ENCODE measurements at places on chromosomes 5 and 9.

DNA sequence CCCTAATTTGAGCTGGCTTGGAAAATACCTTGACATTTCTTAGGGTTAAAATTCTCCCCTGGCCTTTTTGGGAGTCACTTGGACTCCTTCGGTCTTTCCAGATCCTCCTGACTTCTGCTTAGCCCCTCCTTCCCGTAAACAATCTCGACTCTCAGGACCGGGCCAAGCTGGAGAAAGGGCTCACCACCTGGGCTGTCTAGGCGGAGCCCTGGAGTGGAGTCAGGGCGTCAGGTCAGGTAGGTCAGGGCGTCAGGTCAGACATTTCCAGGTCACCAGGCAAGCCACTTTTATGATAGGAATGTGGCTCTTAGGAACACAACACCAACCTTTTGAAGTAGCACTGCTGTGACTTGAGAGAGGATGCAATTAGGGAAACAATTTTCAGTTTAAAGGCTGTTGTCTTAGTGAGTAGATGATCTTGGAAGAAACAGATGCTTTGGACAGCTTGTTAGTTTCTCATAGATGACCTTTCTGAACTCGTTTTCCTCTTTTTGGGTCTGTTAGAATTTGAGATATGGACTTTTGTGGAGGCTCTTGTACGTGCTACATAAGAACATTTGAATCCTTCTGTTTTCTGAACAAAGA, 12.8 kb downstream of the OSTF1 start:
- DNase-seq: no peak

GRCh38 chr5:131505237-131505908, 129.7 kb downstream of the RAPGEF6 start:
- no peak for DNase-seq

DNA sequence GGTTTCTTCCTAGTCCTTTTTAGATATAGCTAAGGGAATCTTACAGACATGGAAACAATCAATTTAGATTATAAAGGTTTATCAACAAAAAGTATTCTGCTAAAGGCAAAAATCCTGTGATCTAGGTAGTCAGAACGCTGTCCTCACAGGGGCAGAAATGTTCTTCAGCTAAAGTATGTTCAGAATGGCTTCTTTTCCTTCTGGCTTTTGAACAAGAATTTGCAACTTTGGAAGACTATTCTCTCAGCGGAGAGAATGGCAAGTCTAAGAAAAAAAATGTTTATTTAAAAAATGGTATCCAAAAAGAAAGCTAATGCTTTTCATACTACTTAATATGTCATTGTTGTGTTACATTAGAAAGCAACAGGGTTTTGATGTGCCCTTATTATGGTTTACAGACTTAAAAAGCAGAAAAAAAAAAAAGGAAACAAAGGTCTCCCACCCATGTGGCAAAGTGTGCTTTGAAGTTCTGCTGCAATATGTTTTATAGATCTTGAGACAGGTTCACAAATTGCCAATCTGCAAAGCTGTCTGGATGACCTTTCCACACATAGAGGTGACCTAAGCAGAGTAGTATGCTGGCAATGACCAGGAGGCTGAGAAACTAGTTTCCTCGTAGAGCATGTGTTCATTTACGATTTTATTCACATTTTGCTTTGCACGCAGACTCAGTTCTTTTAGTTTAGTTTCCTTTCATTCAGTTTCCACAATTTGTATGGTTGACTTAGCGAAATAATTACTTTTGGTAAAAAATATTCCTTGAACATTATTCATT, 45.1 kb upstream of the PJA2 start:
- no peak for DNase-seq

DNA sequence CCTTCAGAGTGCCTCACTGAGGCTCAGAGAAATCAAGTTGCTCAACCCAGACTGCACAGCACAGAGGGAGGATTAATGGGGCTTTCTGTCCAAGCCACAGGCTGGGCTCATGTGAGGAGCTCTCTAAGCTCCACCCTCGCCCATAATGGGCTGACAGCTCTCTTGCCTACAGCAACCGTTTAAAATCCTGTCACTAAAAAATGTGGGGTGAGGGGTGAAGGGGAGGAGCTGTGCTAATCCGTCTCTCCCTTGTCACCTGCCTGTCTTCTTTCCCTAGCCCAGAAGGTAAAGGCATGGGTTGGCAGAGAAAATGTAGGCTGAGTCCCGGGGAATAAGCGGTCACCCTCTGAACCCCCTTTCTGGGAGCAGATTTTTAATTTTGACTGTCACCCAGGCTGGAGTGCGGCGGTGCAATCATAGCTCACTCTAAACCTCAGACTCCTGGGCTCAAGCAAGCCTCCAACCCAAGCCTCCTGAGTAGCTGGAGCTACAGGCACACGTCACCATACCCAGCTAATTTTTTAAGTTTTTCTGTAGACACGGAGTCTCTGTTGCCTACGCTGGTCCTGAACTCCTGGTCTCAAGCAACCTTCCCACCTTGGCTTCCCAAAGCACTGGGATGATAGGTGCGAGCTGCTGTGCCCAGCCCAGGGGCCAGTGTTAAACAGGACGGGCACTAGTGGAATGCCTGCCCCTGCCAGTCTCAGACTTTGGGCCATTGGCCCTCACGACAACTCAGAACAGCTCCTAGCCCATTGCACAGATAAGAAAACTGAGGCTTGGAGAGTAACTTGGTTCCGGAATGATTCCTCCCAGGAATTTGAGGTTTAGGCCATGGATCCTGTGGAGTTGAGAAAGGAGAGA, 89.5 kb downstream of the LMX1B start:
- DNase-seq: no peak

GRCh38 chr9:78745331-78745730, 448.4 kb downstream of the PSAT1 start:
- no peak for DNase-seq

DNA sequence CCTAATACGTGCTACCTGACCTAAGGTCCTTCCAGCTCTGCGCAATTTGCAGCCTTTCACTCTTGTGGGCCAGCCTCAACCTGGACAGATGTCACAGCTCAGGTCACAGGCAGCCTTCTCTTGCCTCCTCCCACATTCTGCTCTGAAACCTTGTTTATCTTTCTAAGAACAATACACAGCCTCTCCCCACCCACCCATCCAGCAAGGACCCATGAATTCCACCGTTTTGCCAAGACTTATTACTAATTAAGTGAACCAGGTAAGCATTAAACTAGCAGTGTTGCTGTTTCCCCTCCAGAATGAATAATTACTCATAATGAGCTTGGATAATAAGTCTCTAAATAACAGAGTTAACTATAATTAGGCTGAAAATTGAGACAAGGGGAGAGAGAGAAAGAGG, 11.0 kb downstream of the FABP6 start:
- DNase-seq: no peak

- no peak for DNase-seq
These were observed 294.0 kb downstream of the YTHDC2 start for GRCh38 chr5:113807427-113807991.

DNA sequence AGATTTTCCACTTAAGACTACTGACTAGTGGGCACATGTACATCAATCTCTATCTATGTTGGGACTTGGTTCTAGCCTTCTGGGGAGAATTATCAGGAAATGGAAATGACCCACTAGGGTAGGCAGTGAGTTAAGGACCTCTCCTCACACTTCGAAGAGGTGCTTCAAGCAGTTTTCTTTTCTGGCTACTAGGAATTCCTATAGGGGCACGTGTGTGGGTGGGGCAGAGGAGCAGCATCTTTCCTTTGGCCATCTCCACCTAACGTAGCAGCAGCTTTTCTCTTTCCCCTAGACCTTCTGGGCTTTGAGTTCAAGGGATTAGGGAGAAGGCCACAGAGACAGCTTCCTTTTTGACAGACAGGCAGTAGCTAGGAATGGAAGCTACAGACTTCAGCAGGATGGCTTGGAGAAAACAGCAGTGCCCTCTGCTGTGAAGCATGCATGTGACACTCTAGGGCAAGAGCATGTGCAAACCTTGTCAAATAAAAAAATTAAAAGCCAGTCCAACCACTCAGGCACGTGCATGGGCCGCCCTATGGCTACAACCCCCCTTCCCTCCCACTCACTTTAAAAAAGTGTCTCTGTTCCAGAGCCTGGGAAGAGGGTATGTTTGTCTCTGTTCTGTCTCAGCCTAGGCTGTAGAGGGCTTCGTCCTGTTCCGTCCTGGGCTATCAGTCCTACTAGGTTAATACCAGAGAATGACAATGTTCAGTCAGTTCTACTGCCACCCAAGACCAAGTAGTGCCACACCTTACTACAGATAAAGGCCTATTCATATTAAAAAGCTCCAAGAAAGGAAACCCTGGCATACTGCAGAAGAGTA, 8.7 kb upstream of the GFRA3 start:
- peak; percentile 15 for DNase-seq

- DNase-seq: no peak
These were observed 200.4 kb downstream of the MAST4 start for GRCh38 chr5:66796305-66797292.

DNA sequence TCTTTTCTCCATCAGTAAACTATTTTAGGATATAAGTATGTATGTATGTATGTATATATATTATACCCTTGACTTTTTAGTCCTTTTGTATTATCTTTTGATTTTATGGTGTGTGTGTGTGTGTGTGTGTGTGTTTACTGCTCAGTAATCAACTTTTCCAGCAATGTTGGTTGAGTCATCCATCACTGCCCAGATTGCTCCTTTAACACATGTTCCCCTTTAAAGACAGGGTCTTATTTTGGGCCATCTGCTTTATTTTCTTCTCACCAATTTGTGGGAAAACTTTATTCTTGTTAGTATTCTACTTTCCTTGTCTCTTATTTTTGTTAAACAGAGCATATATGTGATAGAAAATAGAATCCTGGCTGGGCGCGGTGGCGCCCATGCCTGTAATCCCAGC, 28.1 kb downstream of the ANKRD33B start:
- no peak for DNase-seq

- no peak for DNase-seq
These were observed 295.9 kb downstream of the NFIB start for GRCh38 chr9:14018081-14018480.

DNA sequence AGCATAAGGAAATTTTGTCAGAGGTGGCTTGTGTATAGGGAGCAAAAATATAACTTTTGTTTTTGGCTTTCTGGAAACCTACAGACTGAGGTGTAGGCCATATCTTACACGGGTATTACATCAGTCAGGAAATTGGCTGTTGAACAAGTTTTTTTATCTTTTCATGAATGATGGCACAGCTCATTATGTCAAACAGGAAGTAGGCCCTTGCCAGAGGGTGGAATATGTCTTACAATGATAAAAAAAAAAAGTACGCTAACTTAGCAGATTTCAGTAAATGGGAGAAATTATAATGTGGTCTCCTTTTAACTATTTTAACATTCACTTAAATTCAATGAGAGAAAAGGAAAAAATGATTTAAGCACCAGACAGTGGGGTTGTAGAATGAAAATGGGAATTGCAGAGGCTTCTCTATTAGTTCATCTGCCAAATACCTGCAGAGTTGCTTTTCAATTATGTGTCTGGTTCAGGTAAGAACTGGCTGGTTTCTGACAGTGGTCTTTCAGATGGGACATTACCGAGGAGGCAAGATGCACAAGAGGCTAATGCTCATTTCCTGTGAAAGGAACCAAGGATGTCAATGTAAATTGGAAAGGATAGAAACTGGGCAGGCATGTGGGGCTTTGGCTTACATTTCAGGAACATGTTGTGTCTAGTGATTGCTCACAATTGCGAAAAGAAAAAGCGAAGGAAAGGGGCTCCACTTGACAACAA, 169.9 kb downstream of the NNT start:
- DNase-seq: no peak

DNA sequence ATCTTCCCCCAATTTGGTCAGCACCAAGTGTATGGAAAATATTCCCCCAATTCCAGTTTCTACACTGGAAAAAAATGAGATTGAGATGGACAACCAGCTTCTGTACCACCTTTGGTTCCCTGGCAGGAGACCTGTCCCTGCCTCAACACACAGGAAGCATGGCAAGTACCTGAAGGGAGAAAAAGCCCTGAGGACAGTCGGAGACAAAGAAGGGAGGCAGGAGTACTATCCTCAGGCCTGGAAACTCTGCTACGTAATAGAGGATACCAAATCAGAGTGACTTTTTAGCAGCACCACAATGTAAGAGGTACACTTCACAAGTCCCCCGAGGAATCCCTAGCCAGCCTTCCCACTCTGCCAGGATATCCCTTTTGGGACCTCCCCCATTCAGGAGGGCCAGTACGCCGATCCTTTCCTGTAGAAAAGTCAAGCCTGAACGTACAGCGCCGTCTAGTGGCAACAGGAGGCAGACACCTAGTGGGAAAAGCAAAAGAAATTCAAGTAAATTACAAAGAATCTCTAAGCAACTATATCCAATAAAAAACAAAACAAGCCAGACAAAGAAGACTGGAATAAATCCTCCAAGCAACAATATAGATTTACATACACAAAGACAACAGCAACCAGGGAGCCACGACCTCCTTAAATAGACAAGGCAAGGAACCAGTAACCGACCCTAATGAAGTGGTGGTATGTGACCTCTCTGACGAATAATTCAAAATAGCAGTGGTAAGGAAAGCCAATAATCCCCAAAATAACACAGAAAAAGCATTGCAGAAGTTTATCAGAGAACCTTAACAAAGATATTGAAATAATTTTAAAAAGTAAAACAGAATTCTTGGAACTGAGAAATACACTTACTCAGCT, 63.3 kb upstream of the SLCO6A1 start:
- DNase-seq: peak; percentile 36

GRCh38 chr9:5450359-5451091, at the start of gene CD274:
Gene CD274, plus strand, starts transcription at chr9:5450542. Its CDS starts 5,572 bp downstream, at chr9:5456114.
- DNase-seq: peak; percentile 83

DNA sequence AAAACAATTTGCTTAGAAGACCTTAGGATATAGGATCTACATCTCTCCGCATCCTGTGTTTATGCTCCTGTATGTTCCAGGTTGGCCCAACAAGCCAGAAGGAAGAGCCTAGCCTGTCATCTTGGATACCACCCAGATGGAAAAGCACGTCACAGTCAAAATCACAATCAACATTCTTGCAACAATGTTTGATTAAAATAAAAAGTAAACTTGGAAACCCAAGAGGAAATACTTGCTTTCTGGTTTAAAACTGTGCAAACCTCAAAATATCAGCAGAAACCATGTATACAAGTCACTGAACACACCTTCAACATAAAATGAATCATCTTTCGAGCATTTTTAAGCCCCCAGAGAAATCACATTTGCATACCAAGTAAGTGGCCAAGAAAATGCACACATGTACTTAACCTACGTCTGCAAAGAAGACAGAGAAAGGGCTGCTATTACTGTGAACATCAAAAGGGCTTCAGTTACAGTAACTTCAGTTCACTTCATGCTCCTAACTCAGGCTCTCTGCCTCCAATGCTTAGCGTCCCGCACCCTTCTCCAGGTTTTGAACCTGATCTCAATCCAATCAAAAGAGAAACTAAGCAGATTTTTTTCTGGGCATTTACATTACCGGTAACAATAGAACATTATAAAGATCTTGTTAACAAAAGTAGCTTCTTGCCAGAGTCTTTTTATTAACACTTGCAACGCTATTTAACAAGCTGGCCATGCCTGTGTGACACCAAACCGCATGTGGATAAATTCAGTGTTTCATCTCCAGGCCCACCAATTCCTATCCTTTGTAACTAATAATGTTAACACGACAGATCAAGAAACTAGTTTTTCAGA, 1.3 kb downstream of the ENC1 start:
- DNase-seq: peak; percentile 28

GRCh38 chr5:149358868-149359495, 1.1 kb downstream of the PCYOX1L start:
- no peak for DNase-seq

- DNase-seq: no peak
These were observed 19.3 kb upstream of the LECT2 start for GRCh38 chr5:135974021-135974600.

All from activated naive CD4-positive, alpha-beta T cell treated with anti-CD3 and anti-CD28 coated beads for 36 hours (primary cell).